Anterior cingulate cortex (tissue), 58 donors: ENCODE measurements at places on chromosomes 11 and 22.

DNA sequence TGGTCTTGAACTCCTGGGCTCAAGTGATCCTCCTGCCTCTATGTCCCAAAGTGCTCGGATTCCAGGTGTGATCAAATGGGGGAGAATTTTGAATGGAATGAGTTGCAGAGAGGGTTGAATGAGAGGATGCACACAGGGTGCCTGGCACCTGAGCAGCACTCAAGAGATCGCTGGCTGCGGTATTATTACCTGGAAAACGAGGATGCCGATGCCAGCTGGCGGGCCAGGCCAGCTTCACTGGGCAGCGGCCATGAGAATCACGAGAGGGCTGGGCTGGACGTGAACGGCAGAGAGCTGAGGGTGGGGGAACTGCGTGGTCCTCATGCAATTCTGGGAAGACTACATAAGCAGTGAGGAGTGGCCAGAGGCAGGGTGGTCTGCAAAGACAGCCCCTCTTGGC, 2.9 kb downstream of the MGAT3 start:
- no peak for DNase-seq

GRCh38 chr22:46730568-46731245, 7.3 kb downstream of the CERK start:
- DNase-seq, result no peak

DNA sequence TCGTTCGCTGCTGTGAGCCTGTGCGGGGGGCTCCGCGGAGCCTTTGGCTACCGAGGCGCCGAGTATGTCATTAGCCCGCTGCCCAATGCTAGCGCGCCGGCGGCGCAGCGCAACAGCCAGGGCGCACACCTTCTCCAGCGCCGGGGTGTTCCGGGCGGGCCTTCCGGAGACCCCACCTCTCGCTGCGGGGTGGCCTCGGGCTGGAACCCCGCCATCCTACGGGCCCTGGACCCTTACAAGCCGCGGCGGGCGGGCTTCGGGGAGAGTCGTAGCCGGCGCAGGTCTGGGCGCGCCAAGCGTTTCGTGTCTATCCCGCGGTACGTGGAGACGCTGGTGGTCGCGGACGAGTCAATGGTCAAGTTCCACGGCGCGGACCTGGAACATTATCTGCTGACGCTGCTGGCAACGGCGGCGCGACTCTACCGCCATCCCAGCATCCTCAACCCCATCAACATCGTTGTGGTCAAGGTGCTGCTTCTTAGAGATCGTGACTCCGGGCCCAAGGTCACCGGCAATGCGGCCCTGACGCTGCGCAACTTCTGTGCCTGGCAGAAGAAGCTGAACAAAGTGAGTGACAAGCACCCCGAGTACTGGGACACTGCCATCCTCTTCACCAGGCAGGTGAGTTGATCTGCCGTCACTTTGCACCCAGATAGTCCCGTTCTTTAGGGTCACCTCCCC, 1.0 kb downstream of the ADAMTS15 start:
- no peak for DNase-seq

GRCh38 chr11:128737704-128738103, 43.8 kb downstream of the FLI1 start:
- no peak for DNase-seq

DNA sequence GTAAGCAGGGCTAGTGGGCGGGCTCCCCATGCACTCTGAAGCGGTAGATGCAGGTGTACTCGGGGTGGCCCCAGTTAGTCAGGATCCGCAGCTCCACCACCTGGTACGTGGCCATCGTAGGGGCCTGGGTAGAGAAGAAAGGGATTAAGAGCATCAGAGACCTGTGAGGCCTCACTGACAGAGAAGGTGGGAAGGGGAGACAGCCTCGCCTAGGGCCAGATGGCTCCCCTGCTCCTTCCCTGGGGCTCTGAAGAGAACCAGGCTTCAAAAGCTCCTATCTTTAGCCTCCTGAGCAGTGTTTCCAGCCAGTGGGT, 19.6 kb downstream of the SUN2 start:
- no peak for DNase-seq

DNA sequence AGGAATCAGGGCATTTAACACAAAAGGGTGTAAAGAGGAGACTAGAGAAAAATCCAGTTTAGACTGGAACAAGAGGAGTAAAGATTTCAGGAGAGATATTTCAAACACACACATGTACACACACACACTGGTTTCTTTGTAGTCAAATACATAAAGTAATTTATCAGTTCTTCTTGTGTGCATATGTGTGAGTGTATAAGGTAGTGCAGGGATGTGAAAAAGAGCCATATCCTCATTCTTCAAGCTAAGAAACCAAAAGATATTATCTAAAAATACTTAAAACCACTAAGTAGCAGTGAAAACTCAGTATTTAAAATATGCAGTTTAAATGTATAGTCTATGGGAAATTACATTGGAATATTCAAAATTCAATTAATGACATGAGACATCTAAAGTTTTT, 52.5 kb upstream of the CARD18 start:
- DNase-seq, result no peak

DNA sequence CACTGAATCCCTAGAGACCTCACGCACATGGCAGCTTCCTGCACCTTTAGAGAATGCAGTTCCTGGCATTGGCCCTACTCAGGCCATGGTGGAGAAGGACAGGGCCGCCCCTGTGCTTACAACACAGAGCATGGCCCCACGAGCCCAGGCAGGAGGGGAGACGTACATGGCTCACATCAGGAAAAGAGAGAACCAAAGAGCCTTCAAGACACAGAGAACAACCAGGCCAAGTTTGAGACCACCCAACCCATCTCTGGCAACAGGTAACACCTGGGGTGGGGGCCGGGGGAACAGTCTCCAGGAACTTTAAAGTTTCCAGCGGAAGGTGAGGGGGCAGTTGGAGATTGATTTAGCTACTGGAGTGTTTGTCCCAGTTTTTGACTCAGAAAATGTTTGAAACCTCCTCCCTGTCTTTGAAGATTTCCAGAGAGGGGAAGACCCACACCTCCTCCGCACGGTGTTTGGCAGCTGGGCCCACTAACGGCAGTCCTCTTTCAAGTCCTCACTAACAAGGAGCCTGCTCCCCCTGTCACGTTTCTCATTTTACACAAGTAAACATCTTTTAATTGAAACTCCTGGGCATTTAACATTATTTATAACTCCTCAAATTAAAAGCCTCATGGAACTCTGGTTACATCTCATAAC, 1423.8 kb downstream of the TBC1D22A start:
- no peak for DNase-seq

GRCh38 chr22:32799496-32799895, 2.0 kb upstream of the TIMP3 start:
- no peak for DNase-seq

DNA sequence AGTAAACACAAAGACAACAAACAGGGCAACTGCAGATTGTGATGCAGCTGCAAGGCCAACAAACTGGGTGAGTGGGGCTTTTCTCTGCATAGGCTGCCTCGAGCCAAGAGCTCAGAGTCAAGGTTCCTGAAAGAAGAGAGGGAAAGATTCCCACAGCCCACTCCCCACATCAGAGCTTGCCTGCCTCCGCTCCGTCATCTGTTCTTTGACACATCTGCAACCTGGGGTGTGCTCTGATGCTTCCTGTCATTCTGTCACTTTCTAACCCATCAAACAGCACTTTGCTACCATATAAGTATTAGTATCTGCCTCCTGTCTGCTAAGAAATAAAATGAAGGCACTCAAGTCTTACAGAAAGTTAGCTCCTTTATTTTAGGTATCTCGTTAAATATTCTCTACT, 46.9 kb downstream of the C22orf31 start:
- DNase-seq, result no peak

DNA sequence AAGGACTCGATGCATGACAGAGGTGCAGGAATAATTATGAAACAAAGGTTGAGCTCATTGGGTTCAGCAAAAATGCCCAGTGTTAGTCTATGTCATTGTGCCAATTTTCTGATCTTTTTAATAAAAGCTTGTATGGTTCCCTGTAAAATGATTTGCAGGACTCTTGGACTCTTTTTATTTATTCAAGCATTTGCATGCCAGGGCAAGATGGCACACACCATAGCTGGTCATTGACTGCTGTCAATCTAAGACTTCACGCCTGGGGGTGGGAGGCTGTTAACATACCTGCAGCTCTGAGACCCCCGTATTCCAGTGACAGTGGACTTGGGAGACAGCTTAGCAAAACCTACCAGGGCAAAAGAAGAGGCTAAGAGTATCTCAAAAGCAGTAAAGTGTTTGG, 32.0 kb upstream of the ANO1 start:
- no peak for DNase-seq

DNA sequence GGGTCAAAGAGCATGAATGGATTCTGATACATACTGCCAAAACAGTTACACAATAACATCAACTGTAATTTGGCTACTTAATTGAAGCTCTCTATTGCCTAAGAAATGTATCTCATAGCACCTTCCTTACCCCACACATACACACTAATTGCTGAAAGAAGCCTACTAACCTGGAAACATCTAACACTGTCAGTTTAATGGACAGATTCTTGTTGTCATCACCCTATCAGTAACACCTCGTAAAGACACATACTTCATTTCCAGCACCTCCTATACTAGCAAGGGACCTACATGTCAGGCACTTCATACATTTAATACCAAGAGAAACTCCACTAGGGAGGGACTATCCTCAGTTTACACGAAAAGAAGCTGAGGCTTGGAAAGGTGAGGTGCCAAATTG, 9.9 kb downstream of the NAP1L4 start:
- no peak for DNase-seq

DNA sequence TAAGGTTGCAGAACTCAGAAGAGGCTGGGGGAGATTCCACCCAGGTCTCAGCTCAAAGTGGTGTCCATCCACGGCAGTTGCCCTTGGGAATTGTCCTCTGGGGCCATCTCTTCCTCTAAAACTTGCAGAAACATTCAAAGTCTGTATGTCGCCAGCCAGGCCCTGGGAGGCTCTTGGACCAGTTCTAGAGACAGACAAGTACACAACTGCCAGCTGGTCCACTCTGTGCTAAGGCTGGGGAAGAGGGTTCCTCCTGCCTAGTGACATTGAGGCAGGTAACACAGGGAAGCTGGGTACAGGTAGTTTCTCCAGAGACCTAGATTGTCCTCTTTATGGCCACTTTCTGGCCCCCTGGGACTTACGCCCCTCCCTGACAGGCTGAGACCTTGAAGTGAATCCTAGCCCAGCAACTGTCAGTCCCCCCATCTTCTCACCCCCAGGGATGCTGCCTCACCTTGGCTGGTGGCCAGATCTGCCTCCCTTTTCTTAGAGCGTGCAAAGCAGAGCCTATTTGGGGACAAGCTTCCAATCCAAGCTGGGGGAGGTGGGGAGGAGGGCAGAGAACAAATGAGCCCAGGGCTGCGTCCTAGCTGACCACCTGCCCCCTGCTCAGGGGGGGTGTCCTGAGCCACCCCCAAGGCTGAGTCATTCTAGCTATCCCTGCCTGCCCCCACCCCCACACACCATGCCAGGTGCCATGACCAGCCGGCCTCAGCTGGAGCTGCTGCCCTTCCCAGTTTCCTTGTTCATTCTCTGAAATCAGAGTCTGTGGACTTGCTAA, 8.4 kb downstream of the FAM83F start:
- DNase-seq, result no peak

DNA sequence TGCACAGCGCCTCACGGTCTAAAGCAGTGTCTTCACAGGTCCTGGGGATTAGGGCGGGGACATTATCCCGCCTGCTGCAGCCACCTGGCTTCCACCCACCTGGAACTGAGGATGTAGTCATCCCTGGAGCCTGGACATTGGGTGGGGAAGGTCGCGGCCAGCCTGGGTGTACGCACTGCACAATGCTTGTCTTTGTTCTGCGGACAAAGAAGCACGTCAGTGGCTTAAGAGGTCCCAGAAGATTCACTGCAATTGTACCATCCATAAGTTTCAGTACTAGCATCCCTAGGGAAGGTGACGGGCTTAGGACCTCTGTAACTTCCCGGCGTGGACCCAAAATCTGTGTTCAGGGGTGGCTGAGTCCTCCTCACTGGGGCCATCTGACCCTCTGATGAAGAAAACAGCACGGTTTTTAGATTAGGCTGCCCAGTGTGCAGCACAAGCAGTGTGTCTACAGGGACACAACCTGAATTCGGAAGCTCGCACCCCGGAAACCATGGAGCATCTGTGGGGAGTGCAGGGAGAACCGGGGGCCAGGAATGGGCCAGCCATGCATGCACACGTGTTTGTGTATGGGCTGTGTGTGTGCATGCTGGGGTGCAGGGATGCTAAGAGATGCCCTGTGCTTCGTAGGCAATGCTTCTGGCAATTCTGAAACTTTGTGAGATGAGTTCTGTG, 342.6 kb upstream of the B3GAT1 start:
- no peak for DNase-seq

- DNase-seq, result no peak
Observed at GRCh38 chr22:24707470-24707801, 67.1 kb downstream of the PIWIL3 start.

DNA sequence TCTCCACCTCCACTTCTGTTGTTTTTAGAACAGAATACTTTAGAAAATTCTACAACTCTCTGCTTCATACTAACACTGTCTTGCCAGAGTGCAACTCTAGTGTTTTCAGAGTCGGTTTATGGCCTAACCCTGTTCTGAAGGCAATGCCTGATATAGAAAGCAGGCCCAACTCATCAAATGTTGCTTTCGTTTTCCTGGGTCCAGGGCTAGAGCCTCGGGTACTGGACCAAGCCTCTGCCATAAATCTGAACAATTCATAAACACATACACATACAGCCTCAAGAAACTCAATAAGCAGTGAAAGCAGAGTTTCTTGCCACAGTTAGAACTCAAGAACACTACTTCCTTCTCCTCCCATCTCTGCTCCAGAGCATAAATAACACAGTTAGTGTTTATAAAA, 9.8 kb downstream of the TMEM218 start:
- no peak for DNase-seq
